Testis (tissue), 5 donors: ENCODE measurements at places on chromosomes 12 and 14. TPM values are rescaled to one million over a fixed set of nuclear protein-coding genes. Genes with fewer than 3 reads are reported as not detected.

GRCh38 chr14:72883109-72883508, 10.8 kb downstream of the DPF3 start:
- H3K4me1 ChIP-seq: peaks cover 6% of the 10 kb centered on the region
- no peak for DNase-seq
- no peaks in the 10 kb centered on the region for H3K27me3 ChIP-seq
- no peaks in the 10 kb centered on the region for H3K36me3 ChIP-seq
- H3K4me3 ChIP-seq: no peak overlapping the region

DNA sequence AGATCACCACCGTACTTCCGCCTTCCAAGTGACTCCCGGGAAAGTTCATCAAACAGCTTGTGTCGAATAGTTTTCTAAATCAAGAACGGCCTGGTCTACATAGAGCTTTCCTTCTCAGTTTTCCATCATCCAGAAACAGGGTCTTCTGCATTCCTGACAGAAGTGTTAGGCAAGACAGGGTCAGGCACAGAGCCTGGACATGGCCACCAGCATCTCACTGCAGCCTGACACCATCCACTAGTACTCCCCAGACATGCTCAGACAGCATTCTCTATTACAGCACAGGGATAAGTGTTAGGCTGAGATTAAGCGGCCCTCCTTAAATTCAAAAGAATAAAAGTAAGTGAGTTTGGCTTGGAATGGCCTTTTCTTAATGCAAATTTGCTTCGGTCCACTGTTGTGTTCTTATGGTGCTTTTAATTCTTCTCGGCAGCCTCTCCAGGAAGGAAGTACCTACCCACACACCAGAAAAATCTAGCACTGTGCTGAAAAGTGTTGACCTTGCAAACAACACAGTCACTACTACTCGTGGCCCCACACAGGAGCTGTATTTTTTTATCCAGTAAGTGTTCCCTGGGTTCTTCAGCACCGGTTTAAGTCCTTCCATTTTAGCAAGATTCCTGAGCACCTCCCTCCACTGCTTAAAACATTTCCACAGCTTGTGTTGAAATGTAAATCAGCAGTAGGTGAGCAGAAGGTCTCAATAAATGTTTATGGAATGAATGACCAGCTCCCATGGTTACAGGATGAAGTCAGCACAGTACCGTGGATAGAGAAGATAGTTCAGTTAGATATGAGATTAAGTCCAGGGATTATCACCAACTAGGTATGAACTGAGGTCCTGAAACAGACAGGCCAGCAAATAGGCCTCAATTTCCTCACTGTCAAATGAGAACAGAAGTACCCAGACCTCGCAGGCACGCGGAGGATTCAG, 44.1 kb downstream of the SETD3 start:
- no peak for DNase-seq
- H3K36me3 ChIP-seq: no peaks in the 10 kb centered on the region
- no peaks in the 10 kb centered on the region for H3K4me1 ChIP-seq
- H3K27me3 ChIP-seq: no peaks in the 10 kb centered on the region
- no peak overlapping the region for H3K27ac ChIP-seq
- no peak overlapping the region for H3K4me3 ChIP-seq

The NTS gene
- polyA plus RNA-seq: 1.2 TPM

- no peak for DNase-seq
- no peak overlapping the region for H3K27ac ChIP-seq
- H3K4me1 ChIP-seq: no peaks in the 10 kb centered on the region
- H3K36me3 ChIP-seq: no peaks in the 10 kb centered on the region
Measured at GRCh38 chr12:74111688-74112360, 425.8 kb upstream of the ATXN7L3B start.

The GLIPR1L1 gene
- 95.5 TPM for polyA plus RNA-seq

DNA sequence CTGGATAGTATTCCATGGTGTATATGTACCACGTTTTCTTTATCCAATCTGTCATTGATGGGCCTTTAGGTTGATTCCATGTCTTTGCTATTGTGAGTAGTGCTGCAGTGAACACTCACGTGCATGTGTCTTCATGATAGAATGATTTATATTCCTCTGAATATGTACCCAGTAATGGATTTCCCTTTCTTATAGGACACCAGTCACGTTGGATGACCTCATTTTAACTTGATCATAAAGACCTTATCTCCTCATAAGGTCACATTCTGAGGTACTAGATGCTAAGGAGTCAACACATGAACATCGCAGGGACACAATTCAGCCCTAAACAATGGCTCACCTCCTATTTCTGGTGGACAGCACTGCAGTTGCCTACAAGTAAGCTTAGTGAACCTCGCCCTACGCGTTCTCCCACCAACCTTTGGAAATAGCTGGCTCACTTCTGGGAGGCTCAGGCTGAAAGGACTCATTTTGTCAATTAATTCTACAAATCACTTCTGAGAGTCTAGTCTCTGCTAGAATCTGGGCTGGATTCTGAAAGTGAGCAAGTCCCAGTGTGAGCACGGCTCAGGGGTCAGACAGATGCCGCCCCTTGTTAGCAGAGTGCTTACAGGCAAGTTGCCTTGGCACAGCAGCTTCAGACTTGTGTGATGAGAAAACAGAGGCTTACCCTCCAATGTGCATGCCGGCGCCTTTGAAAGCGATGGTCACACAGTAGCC, 183.8 kb upstream of the GSC start:
- no peak overlapping the region for H3K27ac ChIP-seq
- no peak for DNase-seq
- no peaks in the 10 kb centered on the region for H3K27me3 ChIP-seq
- H3K36me3 ChIP-seq: no peaks in the 10 kb centered on the region
- no peak overlapping the region for H3K4me3 ChIP-seq
- H3K4me1 ChIP-seq: no peaks in the 10 kb centered on the region

The SMCO2 gene
- polyA plus RNA-seq: 1.5 TPM

DNA sequence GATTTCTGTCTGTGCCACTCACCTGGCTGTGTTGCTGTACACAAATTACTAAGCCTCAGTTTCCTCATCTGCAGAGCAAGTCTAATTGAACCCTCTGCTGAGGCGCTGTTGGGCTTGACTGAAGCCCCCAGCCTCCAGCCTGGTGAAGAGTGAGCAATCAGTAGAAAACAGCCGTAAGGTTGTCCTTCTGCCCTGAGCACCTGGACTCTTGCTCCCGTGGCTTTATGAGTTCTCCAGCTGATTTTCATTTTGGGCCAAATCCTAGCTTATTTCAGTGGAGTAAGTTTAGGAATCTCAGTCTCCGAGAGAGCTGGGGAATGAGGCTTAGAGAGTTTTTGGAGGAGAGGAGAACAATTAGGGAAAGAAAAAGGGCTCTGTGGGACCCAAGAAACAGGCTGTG, 133.9 kb upstream of the EVL start:
- no peak for DNase-seq
- no peak overlapping the region for H3K27ac ChIP-seq
- H3K4me1 ChIP-seq: no peaks in the 10 kb centered on the region
- no peaks in the 10 kb centered on the region for H3K36me3 ChIP-seq

GRCh38 chr12:90343966-90344365, 611.0 kb downstream of the CCER1 start:
- no peaks in the 10 kb centered on the region for H3K27me3 ChIP-seq
- no peak for DNase-seq
- no peaks in the 10 kb centered on the region for H3K36me3 ChIP-seq
- H3K4me3 ChIP-seq: no peak overlapping the region
- no peak overlapping the region for H3K27ac ChIP-seq

- no peaks in the 10 kb centered on the region for H3K36me3 ChIP-seq
- H3K4me3 ChIP-seq: no peak overlapping the region
- peak; percentile 66 for DNase-seq
- peak overlapping the region; percentile 79 for H3K27ac ChIP-seq
Measured at GRCh38 chr14:61466249-61466904, 145.0 kb downstream of the PRKCH start.

The AQP2 gene
- 1.1 TPM for polyA plus RNA-seq

The SLC39A9 gene
- 38.0 TPM for polyA plus RNA-seq

The SPPL3 gene
- polyA plus RNA-seq: 190 TPM

The VAMP1 gene
- polyA plus RNA-seq: 12.7 TPM

The LRIG3 gene
- 7.1 TPM for polyA plus RNA-seq

- peak; percentile 79 for DNase-seq
- H3K36me3 ChIP-seq: no peaks in the 10 kb centered on the region
- no peak overlapping the region for H3K4me3 ChIP-seq
- H3K27me3 ChIP-seq: no peaks in the 10 kb centered on the region
Measured at GRCh38 chr14:69615496-69616407, 4.4 kb downstream of the SUSD6 start.

GRCh38 chr12:128637642-128638606, 185.8 kb downstream of the SLC15A4 start:
- no peaks in the 10 kb centered on the region for H3K36me3 ChIP-seq
- DNase-seq: no peak
- no peak overlapping the region for H3K4me3 ChIP-seq
- no peaks in the 10 kb centered on the region for H3K4me1 ChIP-seq
- H3K27me3 ChIP-seq: no peaks in the 10 kb centered on the region

DNA sequence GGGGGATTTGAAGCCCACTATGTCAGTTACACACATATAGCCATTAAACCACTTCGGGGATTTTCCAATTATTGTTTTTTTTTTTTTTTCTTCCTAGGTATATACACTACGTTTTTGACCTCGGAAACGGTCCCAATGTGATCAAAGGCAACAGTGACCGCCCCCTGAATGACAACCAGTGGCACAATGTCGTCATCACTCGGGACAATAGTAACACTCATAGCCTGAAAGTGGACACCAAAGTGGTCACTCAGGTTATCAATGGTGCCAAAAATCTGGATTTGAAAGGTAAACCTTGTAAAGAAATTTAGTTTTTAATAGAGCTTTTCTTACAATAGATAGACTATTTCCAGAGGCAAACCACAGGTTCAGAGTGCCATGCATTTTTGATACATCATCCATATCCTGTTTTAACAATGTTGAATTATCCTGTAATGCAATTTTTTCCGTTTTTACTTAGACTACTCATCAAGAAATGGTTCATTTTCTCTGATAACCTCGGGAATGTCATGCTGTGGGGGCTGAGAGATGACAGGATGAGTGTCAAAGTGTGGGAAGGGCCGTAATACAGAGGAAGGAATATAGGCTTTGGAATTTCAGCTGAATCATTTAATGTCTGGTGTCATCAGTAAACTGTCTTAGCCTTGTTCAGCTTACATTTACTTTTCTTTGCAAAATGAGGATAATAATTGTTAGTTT, 797.1 kb downstream of the NRXN3 start:
- H3K27me3 ChIP-seq: no peaks in the 10 kb centered on the region
- no peaks in the 10 kb centered on the region for H3K36me3 ChIP-seq
- H3K4me3 ChIP-seq: no peak overlapping the region
- H3K27ac ChIP-seq: no peak overlapping the region

- peaks cover 14% of the 10 kb centered on the region for H3K4me1 ChIP-seq
- no peaks in the 10 kb centered on the region for H3K27me3 ChIP-seq
- no peak overlapping the region for H3K27ac ChIP-seq
- no peak for DNase-seq
- H3K4me3 ChIP-seq: no peak overlapping the region
- no peaks in the 10 kb centered on the region for H3K36me3 ChIP-seq
Measured at GRCh38 chr12:121893961-121894460, 5.4 kb downstream of the PSMD9 start.

The PSMB11 gene
- polyA plus RNA-seq: 0.20 TPM

The RIC8B gene
- 14.3 TPM for polyA plus RNA-seq

GRCh38 chr12:75888874-75889613, 142.5 kb downstream of the PHLDA1 start:
- H3K36me3 ChIP-seq: no peaks in the 10 kb centered on the region
- no peaks in the 10 kb centered on the region for H3K27me3 ChIP-seq
- peak; percentile 64 for DNase-seq
- no peaks in the 10 kb centered on the region for H3K4me1 ChIP-seq
- H3K27ac ChIP-seq: peak overlapping the region; percentile 69

- peaks cover 3% of the 10 kb centered on the region for H3K4me1 ChIP-seq
- H3K27me3 ChIP-seq: no peaks in the 10 kb centered on the region
- H3K36me3 ChIP-seq: no peaks in the 10 kb centered on the region
Measured at GRCh38 chr12:1584326-1584725, 10.1 kb downstream of the FBXL14 start.

GRCh38 chr14:81400202-81400678, at the start of gene STON2:
Gene STON2, minus strand, starts transcription at chr14:81400324. Its CDS starts 1,942 bp downstream, at chr14:81398382.
- DNase-seq: peak; percentile 16
- H3K36me3 ChIP-seq: no peaks in the 10 kb centered on the region
- no peaks in the 10 kb centered on the region for H3K27me3 ChIP-seq

GRCh38 chr12:122788387-122788786, 14.0 kb downstream of the CCDC62 start:
- no peak overlapping the region for H3K27ac ChIP-seq
- H3K4me3 ChIP-seq: no peak overlapping the region
- H3K4me1 ChIP-seq: no peaks in the 10 kb centered on the region

GRCh38 chr12:116591855-116592637, 32.9 kb downstream of the MAP1LC3B2 start:
- no peak overlapping the region for H3K4me3 ChIP-seq
- peak overlapping the region; percentile 3 for H3K27ac ChIP-seq
- no peaks in the 10 kb centered on the region for H3K36me3 ChIP-seq
- peak; percentile 73 for DNase-seq

DNA sequence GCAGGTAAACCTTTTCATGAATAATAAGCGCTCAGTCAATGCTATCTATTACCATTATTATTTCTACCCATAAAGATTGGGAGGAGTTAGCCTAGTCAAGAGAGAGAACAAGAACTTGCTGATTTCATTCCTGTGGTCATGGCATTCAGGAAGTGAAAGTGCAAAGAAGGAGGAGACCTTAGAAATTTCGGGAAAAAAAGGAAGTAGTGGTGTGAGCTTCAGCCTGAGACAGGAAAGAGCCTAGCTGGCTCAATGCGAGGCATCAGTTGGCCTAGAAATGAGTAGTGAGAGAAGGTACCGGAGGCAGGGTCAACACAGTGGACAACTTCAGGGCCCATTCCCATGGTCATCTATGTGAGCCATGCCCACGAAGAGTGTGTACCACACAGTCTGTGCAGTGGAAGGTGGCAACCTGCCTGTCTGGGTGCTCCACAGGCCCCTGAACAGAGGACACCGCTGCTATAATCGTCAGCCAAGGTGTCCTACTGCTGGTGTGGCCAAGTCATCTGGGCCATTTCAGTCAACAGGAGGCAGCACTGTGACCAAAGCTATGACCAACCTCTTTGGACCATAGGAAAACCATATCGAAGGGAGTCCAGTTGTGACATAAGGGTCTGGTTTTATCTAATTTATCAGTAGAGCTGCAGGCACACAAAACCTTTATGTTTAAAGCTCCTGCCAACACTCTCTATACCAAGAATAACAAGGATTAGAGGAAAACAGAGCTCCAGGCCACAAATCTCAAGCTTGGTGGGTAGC, 16.2 kb upstream of the STON2 start:
- H3K36me3 ChIP-seq: no peaks in the 10 kb centered on the region
- no peak overlapping the region for H3K27ac ChIP-seq
- H3K4me1 ChIP-seq: no peaks in the 10 kb centered on the region

GRCh38 chr12:114669401-114670290, 14.3 kb downstream of the TBX3 start:
- no peaks in the 10 kb centered on the region for H3K27me3 ChIP-seq
- peaks cover 16% of the 10 kb centered on the region for H3K4me1 ChIP-seq
- no peak for DNase-seq
- H3K36me3 ChIP-seq: no peaks in the 10 kb centered on the region

DNA sequence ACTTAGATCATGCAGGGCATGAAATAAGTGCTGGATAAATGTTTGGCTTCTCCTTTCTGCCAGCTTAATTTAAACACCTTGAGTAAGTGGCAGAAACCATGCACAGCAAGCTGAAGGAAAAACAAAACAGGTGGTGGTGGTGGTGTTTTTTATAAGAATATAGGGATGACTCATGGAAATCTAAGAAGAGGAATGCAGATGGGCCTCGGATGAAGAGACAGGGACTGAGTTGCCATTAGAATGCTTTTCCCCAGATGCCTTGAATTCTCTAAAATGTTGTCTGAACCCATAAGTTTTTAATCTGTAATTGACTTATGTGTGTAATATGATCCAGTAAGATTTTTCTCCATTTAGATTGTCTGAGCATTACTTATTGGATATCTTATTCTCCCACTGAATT, 93.1 kb upstream of the ZDHHC17 start:
- H3K27ac ChIP-seq: no peak overlapping the region
- H3K36me3 ChIP-seq: no peaks in the 10 kb centered on the region
- DNase-seq: no peak
- no peaks in the 10 kb centered on the region for H3K4me1 ChIP-seq
- no peaks in the 10 kb centered on the region for H3K27me3 ChIP-seq

The DEPDC4 gene
- 6.7 TPM for polyA plus RNA-seq

The CAPZA3 gene
- polyA plus RNA-seq: 210 TPM

The ISCU gene
- 217 TPM for polyA plus RNA-seq
